ENCODE measurements at places on chromosomes 4 and X.

DNA sequence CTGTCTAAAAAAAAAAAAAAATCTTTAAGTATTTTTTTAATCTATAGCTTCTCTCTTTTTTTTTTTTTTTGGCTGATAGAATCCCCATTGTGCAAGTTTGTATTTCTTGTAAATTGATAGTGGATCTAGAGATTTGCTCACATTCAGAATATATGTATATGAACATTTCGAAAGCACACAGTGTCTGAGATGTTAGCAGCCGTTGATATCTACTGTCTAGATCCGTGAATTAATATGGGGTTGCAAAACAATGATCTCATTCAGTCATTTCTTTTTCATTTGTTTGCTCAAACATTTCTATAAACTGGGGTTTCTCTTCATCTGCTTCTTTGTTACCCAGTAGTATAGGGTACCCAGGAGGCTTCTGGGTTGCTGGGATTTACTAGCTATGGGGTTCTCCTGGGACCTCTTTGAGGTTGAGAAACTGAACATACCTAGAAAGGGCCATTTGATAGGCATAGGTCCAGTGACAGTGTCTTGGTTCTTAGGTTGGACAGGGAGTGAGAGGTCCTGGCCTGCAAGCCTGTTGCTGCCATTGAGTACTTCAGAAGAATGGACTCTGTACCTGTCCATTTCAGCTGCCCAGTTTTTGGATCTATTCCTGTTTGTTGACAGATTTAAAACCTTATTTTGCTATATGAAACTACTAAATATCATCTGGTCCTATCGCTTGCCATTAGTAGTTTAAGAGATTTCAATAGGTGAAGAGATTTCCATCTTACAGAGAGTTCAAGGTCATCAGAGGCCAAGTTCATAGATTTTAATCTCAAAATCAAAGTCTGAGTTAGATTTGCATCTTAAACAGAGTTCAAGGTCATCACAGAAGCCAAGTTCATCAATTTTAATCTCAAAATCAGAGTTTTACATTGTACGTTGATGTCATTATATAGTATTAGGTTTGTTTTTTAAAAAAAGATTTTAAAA lies 50.8 kb downstream of the WWC2 start:
- no peak for DNase-seq

- no peak for DNase-seq
These were observed 11.4 kb upstream of the FGF2 start for GRCh38 chr4:122815248-122815647.

- no peak for DNase-seq
These were observed 99.7 kb downstream of the AFF2 start for GRCh38 chrX:148600131-148600530.

GRCh38 chr4:110260299-110260698 lies 61.9 kb upstream of the ELOVL6 start:
- no peak for DNase-seq

DNA sequence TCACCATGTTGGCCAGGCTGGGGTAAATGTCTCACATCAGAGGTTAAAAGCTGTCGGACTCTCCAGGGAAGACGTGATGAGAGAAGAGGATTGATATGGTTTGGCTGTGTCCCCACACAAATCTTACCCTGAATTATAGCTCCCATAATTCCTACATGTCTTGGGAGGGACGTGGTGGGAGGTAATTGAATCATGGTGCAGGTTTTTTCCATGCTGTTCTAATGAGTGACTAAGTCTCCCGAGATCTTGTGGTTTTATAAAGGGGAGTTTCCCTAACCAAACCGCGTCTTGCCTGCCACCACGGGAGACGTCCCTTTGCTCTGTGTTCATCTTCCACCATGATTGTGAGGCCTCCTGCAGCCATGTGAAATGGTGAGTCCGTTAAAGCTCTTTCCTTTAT lies 64.4 kb downstream of the ASMT start:
- no peak for DNase-seq

DNA sequence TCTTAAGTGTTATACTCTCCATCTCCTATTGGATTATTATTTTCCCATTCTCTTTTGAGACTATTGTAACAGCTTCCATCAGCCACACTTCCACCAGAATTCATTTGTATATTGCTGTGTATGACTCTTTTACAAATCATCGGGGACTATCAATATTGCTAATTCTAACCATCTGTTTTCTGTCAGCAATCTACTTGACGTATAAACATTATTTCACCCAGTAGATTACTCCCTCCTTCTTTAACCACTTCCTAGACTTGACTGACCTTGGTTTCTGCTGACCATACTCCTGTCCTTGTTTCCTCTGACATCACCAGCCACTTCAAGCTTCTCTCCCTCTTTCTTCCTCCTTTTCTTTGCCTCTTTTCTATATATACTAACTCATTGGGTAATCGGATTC lies 402.9 kb downstream of the PCDH18 start:
- no peak for DNase-seq

DNA sequence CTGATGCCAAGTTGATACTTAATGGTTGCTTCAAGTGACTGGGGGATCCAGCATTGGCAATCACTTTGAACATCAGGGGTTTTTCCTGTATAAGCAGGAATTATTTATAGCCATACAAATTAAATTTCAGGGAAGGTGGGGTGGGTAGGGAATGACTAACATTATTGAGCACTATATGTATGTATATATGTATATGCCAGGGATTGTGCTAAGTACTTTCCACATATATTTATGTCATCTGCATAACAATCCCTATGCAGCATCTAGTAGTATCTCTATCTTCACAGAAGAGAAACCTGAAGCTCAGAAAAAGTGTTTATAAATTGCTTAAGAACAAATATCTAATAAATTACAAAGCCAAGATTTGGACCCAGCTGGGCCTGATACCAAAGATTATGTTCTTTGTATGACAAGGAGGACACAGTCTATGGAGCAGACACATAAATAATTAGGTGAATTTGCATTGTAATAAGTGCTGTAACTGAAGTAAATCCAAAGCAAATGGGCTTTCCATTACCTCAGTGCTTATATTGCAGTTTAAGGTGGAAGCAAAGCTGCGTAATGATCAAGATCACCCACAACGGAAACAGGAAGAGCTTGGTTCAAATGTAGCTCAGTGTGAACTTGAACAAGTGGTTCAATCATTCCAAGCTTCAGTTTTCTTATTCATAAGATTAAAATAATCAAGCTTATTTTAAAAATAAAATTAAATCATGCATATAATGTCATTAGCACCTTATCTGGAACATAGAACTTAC lies 18.9 kb upstream of the RASGEF1B start:
- no peak for DNase-seq

GRCh38 chr4:76767983-76768382 lies 130.0 kb downstream of the SOWAHB start:
- DNase-seq: no peak

GRCh38 chr4:156633847-156634246 lies 337.8 kb downstream of the PDGFC start:
- no peak for DNase-seq
